Upper lobe of left lung (tissue), 6 donors: ENCODE measurements at places on chromosomes 13 and 19. TPM values are rescaled to one million over a fixed set of nuclear protein-coding genes. Genes with fewer than 3 reads are reported as not detected.
A peak's percentile ranks its signal among the peaks of the same experiment; 100 is the strongest.

DNA sequence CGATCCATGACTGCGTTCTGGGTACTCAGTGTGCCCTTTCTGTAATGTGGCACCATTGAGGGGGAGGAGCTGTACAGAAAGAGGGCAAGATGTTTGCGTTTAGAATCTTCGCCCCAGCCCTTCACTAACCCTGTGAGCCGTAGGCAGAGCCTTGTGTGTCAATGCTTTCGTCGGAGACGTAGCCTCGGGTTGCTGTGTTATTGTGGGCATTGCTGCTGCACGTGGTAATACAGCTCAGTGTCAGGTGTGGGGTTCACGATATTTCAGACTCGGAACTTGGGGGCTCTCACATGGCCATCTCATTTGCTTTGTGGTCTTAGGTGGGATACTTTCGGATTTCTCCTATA, 6.1 kb downstream of the RPS9 start:
- H3K27ac ChIP-seq, result peak overlapping the region; percentile 95
- no peaks in the 10 kb centered on the region for H3K27me3 ChIP-seq
- peaks cover 3% of the 10 kb centered on the region for H3K36me3 ChIP-seq
- H3K4me1 ChIP-seq, result peaks cover 97% of the 10 kb centered on the region

DNA sequence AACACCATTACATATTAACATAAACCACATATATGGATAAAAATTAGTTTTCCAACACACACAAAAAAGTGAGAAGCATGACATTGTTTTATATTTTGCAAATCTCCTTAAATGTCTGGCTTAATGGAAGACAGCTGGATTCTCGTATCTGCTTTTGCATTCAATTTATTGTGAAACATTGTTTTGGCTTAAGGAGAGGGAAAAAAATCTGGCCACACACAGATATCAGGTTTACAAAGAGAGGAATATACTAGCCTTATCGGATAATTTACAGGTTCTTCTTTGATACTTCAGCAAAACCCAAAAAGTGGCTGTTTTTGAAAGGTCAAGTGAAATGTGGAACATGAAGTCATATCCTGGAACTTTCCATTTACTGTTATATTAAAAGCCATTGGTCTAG, 523.5 kb upstream of the ARGLU1 start:
- no peak overlapping the region for H3K27ac ChIP-seq
- no peaks in the 10 kb centered on the region for H3K27me3 ChIP-seq
- no peak overlapping the region for H3K4me3 ChIP-seq
- DNase-seq, result no peak
- no peaks in the 10 kb centered on the region for H3K4me1 ChIP-seq
- no peaks in the 10 kb centered on the region for H3K36me3 ChIP-seq

GRCh38 chr13:30341815-30342570, 34.6 kb upstream of the KATNAL1 start:
- H3K4me1 ChIP-seq, result peaks cover 8% of the 10 kb centered on the region
- H3K36me3 ChIP-seq, result no peaks in the 10 kb centered on the region
- H3K4me3 ChIP-seq, result no peak overlapping the region
- H3K27ac ChIP-seq, result peak overlapping the region; percentile 17

- H3K4me1 ChIP-seq, result no peaks in the 10 kb centered on the region
- no peak for DNase-seq
- H3K4me3 ChIP-seq, result no peak overlapping the region
- H3K27me3 ChIP-seq, result no peaks in the 10 kb centered on the region
- H3K27ac ChIP-seq, result no peak overlapping the region
Measured at GRCh38 chr13:99471221-99472121, 29.8 kb upstream of the TM9SF2 start.

GRCh38 chr13:110183910-110184309, 123.0 kb downstream of the COL4A1 start:
- no peaks in the 10 kb centered on the region for H3K4me1 ChIP-seq
- DNase-seq, result no peak
- no peak overlapping the region for H3K27ac ChIP-seq
- H3K36me3 ChIP-seq, result no peaks in the 10 kb centered on the region

- DNase-seq, result no peak
- no peak overlapping the region for H3K4me3 ChIP-seq
- no peak overlapping the region for H3K27ac ChIP-seq
Measured at GRCh38 chr19:4268816-4269430, 10.1 kb upstream of the SHD start.

DNA sequence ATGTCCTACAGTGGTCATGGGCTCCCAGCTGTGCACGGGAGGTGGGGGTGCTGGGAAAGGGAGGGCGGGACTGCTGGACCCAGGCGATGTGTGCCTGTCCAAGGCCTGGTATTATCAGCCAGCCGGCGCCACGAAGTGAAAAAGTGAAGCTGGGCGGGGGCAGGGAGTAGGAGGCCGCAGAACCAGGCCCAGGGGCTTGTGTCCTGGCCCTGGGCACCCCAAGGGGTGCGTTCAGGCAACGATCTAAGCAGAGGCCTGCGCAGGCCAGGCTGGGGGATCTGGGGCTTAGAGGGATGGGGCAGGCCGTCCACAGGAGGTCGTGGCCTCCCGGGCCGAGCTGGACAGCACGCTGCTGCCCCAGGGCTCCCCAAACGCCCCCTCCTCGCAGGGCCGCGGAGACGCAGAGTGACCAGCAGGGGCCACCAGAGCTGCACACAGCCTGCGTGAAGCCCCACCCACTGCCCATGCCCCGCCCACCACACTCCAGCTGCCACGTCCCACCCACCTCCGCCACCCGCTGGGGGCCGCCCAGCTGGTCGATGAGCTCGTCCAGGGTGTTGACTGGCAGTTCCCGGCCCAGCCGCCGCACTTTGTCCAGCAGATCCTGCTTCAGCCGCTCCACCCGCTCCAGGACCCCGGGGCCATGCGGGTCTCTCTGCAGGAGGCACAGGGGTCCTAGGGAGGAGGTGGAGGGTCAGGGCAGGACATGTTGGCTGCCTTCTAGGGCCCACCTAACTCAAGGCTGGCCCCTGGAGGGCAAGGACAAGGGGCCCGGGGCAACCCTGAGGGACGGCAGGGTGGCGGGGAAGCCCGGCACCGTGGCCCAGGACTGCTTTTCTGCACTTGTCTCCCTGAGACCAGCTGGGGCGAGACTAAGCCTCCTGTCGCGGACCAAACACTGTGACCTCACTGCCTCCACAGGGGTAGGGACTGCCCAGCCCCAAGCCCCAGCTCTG, 9.5 kb downstream of the GPX4 start:
- no peaks in the 10 kb centered on the region for H3K27me3 ChIP-seq
- peak; percentile 98 for DNase-seq
- peak overlapping the region; percentile 83 for H3K27ac ChIP-seq
- peaks cover 22% of the 10 kb centered on the region for H3K4me1 ChIP-seq
- H3K4me3 ChIP-seq, result no peak overlapping the region

- H3K27ac ChIP-seq, result no peak overlapping the region
- no peaks in the 10 kb centered on the region for H3K27me3 ChIP-seq
- no peaks in the 10 kb centered on the region for H3K4me1 ChIP-seq
- H3K36me3 ChIP-seq, result no peaks in the 10 kb centered on the region
- H3K4me3 ChIP-seq, result no peak overlapping the region
- DNase-seq, result no peak
Measured at GRCh38 chr13:107824635-107825034, 390.7 kb downstream of the LIG4 start.

- peaks cover 28% of the 10 kb centered on the region for H3K36me3 ChIP-seq
- no peaks in the 10 kb centered on the region for H3K4me1 ChIP-seq
- H3K27ac ChIP-seq, result no peak overlapping the region
- no peak overlapping the region for H3K4me3 ChIP-seq
- no peaks in the 10 kb centered on the region for H3K27me3 ChIP-seq
- DNase-seq, result peak; percentile 66
Measured at GRCh38 chr19:32881766-32882165, 12.2 kb upstream of the SLC7A9 start.

- H3K27ac ChIP-seq, result no peak overlapping the region
- H3K4me1 ChIP-seq, result no peaks in the 10 kb centered on the region
- no peak overlapping the region for H3K4me3 ChIP-seq
- H3K36me3 ChIP-seq, result no peaks in the 10 kb centered on the region
- H3K27me3 ChIP-seq, result no peaks in the 10 kb centered on the region
Measured at GRCh38 chr19:54482889-54483288, 9.8 kb upstream of the CDC42EP5 start.

DNA sequence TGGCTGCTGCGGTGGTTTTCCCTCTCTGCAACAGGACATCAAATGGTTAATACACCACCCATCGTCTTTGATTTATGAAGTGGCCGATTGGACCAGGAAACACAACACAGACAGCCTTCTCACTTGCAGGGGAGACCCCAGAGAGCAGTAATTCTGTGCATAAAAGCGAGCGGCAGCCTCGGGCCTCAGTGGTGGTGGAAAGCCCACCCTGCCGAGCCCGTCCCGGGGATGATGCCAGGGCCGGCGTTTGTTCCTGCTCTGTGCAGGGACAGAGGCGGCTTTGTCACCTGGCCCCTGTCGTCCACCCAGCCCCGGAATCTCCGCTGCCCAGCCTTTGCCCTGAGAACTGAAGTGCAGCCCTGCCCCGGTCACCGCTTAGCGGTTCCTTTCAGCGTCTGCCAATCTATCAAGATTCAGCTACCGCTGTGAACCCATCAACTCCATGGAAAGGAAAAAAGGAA, 184.4 kb downstream of the TSHZ3 start:
- no peaks in the 10 kb centered on the region for H3K36me3 ChIP-seq
- no peaks in the 10 kb centered on the region for H3K4me1 ChIP-seq
- no peak overlapping the region for H3K4me3 ChIP-seq
- DNase-seq, result no peak
- no peak overlapping the region for H3K27ac ChIP-seq

- DNase-seq, result no peak
- H3K4me1 ChIP-seq, result peaks cover 43% of the 10 kb centered on the region
- peak overlapping the region; percentile 91 for H3K27ac ChIP-seq
- H3K36me3 ChIP-seq, result no peaks in the 10 kb centered on the region
- no peaks in the 10 kb centered on the region for H3K27me3 ChIP-seq
- peak overlapping the region; percentile 27 for H3K4me3 ChIP-seq
Measured at GRCh38 chr19:51127032-51127431, 2.3 kb downstream of the SIGLEC9 start.

GRCh38 chr13:42660333-42660965, 86.5 kb downstream of the TNFSF11 start:
- no peak for DNase-seq
- H3K4me3 ChIP-seq, result no peak overlapping the region

DNA sequence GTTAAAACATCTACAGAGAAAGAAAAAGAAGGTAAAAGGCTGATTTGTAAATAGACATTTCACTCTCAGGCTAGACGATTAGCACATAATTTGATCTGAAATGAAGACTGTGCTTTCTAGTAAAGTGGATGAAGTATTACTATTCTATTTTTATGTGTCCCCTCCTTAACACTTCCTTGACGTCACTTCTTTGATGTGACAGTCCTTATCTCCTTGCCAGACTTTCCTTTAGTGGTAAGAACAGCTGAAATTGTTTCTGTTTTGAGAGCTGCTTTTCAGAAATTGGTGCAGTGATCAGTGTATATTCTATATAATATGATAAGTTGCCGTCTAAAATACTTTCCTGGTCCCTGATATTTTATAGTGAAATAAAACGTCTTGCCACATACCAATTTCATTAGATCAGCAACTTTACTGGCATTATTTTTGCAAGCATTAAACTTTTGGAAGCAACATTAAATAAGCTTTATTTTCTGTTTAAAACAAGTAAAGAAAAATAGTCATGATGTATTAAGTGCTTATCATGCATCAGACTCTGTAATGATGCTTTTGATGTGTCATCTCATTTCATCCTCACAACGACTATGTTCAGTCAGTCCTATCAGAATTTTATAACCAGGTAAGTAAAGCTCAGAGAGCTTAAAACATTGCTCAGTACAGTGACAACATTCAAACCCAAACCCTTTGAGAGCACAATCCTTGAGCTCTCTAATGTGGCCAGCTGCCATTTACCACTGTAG, 210.3 kb upstream of the PCDH9 start:
- H3K36me3 ChIP-seq, result no peaks in the 10 kb centered on the region
- H3K4me3 ChIP-seq, result no peak overlapping the region
- no peak overlapping the region for H3K27ac ChIP-seq
- DNase-seq, result no peak

DNA sequence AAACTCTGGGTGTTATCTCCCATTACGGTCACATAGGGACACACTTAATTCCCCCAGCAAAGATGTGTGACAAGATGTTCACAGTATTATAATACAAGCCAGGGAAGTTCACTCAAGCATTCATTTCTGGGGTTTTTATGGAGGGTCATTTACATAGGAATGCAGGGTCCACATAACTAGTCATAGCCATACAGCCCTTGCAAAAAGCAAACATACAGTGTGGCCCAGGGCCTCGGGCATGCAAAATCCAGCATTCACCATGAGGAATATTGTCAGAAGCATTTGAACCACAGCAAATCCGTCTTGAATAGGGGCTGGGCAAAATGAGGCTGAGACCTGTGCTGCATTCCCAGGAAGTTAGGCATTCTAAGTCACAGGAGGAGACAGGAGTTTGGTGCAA, 13.0 kb upstream of the ZNF460 start:
- no peak for DNase-seq
- H3K27ac ChIP-seq, result no peak overlapping the region
- no peak overlapping the region for H3K4me3 ChIP-seq
- H3K4me1 ChIP-seq, result no peaks in the 10 kb centered on the region
- no peaks in the 10 kb centered on the region for H3K36me3 ChIP-seq

- H3K27ac ChIP-seq, result no peak overlapping the region
- no peaks in the 10 kb centered on the region for H3K4me1 ChIP-seq
- H3K4me3 ChIP-seq, result no peak overlapping the region
- H3K27me3 ChIP-seq, result no peaks in the 10 kb centered on the region
Measured at GRCh38 chr19:4877753-4878490, 10.5 kb upstream of the PLIN3 start.

GRCh38 chr19:45100846-45101252, 7.9 kb downstream of the PPP1R37 start:
- peaks cover 43% of the 10 kb centered on the region for H3K4me1 ChIP-seq
- no peak overlapping the region for H3K4me3 ChIP-seq
- no peak for DNase-seq
- H3K36me3 ChIP-seq, result no peaks in the 10 kb centered on the region

DNA sequence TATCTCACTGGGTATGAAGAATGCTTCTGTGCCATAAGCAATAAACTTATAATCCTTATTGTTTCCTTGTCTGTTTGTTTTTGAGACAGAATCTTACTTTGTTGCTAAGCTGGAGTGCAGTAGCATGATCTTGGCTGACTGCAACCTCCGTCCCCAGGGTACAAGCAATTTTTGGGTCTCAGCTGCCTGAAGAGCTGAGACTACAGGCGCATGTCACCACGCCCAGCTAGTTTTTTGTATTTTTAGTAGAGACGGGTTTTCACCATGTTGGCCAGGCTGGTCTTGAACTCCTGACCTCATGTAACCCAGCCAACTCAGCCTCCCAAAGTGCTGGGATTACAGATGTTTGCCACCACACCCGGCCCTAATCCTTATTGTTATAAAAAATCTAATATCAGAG, 112.5 kb downstream of the MYO16 start:
- no peaks in the 10 kb centered on the region for H3K4me1 ChIP-seq
- H3K27me3 ChIP-seq, result no peaks in the 10 kb centered on the region
- no peaks in the 10 kb centered on the region for H3K36me3 ChIP-seq
- H3K27ac ChIP-seq, result no peak overlapping the region

BRCA2 gene
- total RNA-seq, result 9.4 TPM

ZNF66 gene
- total RNA-seq, result 9.3 TPM

LYPD3 gene
- 0.29 TPM for total RNA-seq

TSEN34 gene
- total RNA-seq, result 52.2 TPM

URAD gene
- not detected for total RNA-seq

ZNF626 gene
- total RNA-seq, result 9.8 TPM
